ENCODE measurements at places on chromosomes 4 and X.

DNA sequence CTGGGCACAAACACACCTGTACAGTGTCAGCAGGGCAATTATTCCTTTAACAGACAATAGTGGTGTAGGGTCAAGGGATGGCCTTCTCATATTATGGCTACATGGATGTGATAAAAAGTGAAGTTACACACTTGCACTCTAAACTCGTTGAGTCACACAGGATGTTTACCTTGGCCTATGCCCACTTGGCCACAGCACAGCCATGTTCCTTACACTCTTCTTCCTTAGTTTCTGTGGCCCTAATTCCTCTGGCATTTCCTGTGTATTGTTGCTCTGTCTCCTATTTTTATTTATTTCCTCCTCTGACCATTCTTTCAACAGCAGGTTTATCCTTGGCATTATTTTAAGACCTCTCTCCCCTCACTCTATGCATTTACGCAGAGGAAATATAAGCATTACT is 86.8 kb upstream of the NPFFR2 start:
- no peak for DNase-seq

GRCh38 chrX:138859421-138859820 is 147.9 kb upstream of the FGF13 start:
- no peak for DNase-seq

GRCh38 chr4:141609243-141609642 is 27.1 kb upstream of the IL15 start:
- DNase-seq = no peak

GRCh38 chr4:172674811-172675210 is 493.8 kb upstream of the GALNT7 start:
- DNase-seq = no peak

DNA sequence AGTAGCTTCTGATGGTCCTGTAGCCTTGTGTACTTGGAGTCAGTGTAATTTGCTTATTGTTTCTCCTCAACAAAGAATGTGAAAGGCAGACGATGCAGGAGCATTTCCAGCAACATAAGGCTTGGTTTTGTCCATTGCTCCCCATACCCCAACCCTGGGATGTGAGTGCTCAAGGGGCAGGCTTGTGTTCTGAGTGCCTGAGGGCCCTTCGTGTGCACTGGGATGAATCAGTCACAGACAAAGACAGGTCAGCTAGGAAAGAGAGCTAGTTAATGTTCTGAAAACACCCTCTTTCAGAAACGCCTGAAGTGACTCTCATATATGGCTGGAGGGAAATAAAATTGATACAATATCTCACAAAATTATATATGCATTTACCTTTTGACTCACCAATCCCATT is 59.1 kb downstream of the PRPS1 start:
- DNase-seq = no peak

GRCh38 chrX:30230395-30230794 is at the start of gene MAGEB3:
TSS of gene MAGEB3 (plus strand) at chrX:30230657. CDS start at chrX:30235925, 5,268 bp downstream.
- DNase-seq = no peak

GRCh38 chrX:130264573-130264972 is 4.1 kb downstream of the ZNF280C start:
- DNase-seq = no peak

DNA sequence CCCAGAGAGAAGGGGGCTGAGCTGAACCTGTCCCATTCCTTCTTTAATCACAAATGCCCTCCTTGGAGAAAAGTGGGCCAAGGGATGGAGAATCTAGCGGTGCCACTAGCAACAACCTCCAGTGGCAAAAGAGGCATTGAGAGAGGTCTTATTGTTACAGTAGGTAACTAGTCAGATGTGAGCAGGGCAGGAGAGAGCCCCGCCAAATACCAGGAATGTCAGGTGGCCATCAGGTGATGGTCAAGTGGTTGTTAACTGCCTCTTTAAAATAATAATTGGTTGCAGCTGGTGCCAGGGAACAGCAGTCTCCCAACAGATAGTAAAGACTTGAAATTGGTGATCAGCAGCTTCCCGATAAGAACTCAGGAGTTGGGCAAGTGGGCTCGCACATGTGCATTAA is 116.1 kb downstream of the EVC2 start:
- DNase-seq = no peak

GRCh38 chr4:47837094-47837907 is 566 bp downstream of the CORIN start:
- no peak for DNase-seq

DNA sequence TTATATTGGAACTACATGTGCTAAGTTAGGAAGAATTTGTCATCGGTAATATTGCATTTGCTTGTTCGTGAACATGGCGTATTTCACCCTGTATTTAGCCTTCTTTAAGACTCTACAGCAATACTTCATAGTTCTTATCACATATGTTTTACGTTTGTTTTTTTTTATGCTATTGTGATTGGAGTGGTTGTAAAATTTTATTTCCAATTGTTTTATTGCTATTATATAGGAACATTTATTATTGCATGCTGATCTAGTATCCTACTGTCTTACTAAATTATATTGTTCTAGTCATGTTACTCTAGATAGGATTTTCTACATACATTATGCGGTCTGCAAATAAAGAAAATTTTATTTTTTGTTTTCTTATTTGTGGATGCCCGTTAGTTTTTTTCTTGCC is 107.4 kb downstream of the KDM6A start:
- no peak for DNase-seq

- no peak for DNase-seq
These were observed 430.9 kb downstream of the MAPK10 start for GRCh38 chr4:85928775-85929591.

- DNase-seq = no peak
These were observed 74.5 kb downstream of the RFC1 start for GRCh38 chr4:39291686-39292085.

- DNase-seq = no peak
These were observed 23.2 kb upstream of the FAM90A26 start for GRCh38 chr4:9146967-9147366.

DNA sequence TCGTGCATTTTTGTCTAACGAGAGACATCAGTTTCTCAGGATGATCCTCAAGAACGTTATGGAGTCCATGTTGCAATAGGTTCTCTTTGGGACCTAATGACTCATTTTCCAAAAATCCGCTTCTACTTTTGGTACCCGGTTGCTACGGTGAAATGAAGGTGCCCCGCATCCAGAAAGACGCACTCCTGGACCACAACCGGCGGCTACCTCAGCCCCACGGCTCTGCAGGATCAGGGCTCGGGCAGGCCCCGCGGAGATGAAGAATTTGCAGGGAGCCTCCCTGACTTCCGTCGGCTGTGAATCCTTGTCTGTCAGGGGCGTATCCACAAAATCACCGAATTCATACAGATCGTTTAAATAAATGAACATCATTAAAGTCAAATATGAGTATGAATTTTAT is 15.6 kb downstream of the GTPBP6 start:
- no peak for DNase-seq

DNA sequence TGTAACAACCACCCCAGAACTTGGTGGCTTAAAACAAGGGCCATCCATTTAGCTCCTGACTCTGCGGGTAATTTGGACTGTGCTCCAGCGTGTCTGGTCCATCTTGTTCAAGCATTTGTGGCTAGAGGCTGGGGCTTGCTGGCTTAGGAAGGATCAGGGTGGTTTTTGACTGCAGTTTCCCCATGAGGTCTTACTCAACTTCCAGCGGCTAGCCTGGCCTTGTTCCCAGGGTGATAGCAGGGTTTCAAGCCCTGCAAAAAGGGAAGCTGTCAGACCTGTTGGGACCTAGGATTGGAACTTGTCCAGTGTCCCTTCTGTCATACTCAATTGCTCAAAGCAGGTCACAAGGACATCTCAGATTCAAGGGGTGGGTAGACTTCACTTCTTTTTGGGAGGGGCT is 205.9 kb downstream of the STIM2 start:
- peak; percentile 31 for DNase-seq

DNA sequence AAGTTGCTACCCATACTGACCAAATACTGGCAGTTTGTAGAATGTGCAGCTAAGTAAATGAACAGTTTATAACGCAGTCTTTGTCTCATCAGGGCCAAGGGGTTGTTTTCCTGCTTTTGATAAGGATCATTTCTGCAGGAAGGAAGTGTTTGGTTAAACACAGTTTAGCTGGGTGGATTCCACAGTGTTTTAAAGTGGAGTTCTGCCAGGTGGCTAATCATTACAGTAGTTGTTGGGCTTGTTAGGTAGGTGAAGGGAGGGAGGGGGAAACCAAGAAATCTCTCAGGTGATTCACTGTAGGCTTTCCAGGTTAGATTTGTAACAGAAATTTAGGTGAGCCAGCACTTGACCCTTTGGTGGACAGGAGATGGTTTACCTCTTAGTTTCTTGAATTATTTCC is 58.1 kb downstream of the FNIP2 start:
- no peak for DNase-seq

DNA sequence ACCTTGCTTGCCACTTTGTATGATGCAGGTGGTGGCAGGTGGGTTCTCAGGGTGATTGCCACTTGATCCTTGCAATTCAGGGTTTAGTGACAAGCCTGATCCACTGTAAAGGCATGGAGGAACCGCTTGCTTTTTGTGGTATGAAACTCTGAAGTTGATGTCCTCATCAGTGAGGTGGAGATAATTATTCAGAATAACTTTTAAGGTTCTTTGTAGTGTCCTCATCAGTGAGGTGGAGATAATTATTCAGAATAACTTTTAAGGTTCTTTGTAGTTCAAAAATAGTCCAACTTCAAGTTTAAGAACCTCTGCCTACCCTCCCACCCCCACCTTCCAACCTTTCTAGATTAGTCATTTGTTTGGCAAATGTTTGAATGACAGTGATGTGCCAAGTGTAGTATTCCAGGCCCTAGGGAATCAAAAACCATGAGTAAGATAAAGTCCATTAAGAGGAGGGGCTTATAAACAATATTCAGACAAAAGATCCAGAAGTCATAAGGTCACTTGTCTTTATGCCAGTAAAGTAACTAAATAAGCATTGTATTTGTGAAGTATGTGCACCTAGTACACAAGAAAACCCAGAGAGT is 51.2 kb downstream of the DCUN1D4 start:
- no peak for DNase-seq

DNA sequence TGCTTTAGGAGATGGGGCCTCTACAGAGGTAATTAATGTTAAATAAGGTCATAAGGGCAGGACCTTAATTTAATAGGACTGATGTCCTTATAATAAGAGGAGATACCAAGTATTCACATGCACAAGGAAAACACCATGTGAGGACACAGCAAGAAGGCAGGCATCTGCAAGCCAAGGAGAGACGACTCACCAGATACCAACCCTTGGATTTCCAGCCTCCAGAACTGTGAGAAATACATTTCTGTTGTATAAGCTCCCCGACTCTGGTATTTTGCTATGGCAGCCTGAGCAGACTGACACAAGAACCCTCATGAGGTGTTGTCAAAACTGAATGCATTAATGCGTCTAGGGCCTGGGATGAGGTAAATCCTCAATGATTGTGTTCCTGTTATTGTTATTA is 56.2 kb upstream of the MAPK10 start:
- DNase-seq = no peak

DNA sequence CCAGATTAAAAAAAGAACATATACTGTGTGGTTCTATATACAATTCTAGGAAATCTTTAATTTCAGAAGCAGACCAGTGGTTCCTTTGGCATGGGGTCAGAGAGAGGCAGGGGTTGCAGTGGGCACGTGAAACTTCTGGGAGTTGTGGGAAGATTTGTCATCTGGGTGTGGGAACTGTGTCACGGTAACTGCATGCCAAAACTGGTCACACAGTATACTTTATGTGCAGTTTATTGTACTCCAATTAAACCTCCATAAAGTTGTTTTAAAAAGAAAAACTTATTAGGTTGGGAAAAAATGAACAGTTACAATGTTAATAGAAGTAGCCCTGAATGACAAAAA is 26.7 kb upstream of the STS start:
- no peak for DNase-seq

DNA sequence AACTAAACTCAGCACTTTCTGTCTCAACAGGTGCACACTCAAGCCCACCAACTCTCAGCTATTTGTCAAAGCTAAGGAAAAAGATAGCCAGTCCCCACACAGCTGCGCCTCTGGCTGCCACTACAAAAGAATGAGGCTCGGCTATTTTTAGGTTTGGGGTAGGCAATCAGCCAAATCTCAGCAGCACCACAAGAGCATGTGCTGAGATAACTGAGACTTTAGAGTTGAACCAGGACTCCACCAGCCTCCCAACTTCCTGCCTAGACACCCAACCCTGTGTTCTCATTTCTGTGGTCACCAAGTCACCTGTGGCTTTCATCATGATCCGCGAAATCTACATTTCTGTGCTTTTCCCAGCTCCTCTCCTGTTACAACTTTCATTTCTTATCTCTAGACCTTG is 28.0 kb downstream of the DMD start:
- DNase-seq = no peak

DNA sequence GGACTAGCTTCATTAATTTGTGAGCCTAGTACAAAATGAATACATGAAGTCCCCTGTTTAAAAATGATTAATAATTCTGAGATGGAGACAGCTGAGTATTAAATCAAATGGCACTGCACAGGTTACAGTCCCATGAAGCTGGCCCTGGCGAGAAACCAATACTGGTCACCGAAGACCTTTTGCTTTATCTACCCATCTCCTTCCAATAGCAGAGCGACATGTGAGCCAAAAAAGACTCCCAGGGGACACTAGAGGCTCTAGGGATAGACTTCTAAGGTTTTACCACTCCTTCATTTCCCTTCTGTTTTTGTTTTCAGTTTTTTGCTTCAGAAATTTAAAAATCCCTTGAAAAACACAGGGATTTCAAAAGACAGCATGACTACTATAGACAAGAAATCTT is 97.0 kb upstream of the CCSER1 start:
- no peak for DNase-seq

GRCh38 chr4:1080961-1081688 is 32.2 kb downstream of the RNF212 start:
- no peak for DNase-seq

DNA sequence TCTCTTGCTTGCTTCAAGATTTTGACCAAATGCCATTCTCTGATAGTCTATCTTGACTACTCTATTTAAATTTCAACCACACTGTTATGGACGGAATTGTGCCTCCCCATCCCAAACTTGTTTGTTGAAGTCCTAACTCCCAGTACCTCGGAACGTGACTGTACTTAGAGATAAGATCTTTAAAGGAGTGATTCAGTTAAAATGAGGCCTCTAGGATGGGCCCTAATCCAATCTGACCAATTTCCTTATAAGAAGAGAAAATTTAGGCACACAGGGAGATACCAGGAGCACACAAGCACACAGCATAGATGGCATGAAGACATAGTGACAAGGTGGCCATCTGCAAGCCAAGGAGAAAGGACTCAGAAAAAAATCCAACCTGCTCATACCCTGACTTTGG is 269.9 kb downstream of the KCNIP4 start:
- no peak for DNase-seq

GRCh38 chrX:16882702-16883486 is 12.7 kb upstream of the RBBP7 start:
- DNase-seq = no peak

DNA sequence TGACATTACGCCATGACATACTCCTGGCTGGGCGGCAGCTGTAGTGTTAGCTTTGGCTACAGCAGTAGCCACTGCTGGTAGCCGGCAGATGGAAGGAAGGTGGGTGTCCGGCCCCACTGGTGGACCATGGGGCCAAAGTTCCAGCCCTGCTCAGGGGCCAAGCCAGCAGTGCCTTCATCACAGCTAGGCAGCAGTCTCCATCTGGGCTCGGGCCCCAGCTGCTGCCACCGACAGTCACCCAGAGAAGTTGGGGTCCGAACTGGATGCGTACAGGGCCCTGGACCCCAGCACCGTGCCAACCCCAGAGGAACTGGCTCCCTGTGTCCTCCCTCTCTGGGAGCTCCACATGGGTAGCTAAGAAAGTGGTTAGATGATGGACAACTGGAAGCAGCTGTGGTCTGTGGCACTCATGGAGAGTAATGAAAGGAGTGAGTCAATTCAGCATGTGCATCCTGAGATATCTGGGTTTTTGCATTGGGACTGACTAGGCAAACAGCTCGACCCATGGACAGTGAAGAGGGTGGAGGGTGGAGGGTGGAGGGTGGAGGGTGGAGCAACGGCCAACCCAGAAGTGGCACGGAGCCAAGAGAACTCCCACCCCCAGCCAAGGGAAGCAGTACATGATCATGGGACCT is 366.6 kb upstream of the GRIA3 start:
- no peak for DNase-seq

All from SIG-M5 (cell line).